ENCODE measurements at places on chromosomes 12 and 14.

- DNase-seq, result no peak
These were observed 90.8 kb downstream of the EPS8 start for GRCh38 chr12:15698377-15698871.

DNA sequence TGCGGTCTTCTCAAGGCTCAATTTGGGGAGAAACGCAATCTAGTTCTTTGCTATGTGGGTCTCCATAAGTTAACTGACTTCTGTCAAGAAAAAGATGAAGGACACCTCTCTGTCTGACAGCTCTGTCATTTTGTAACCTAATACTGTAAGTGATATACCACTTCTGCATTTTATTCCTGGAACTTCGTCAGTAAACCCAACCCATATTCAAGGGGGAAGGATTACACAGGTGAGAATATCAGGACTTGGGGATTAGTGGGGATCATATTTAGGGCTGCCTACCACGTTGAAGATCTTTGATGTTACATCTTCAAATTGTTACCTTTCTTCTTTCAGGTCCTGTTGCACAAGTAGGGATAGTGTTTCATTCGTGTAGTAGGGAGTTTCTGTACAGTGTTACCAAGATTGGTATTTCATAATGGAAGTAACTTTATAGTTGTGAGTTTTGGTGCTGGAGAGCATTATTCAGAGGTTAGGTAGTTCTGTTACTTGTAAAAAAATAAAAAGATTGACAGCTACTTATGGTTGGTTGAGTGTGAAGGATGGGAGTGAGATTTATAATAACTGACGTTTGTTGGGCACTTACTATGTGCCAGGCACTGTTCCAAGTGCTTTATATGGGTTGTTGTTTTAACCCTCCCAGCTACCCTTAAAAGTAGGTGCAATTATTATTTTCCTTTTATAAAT, 1.6 kb downstream of the TMEM260 start:
- no peak for DNase-seq

DNA sequence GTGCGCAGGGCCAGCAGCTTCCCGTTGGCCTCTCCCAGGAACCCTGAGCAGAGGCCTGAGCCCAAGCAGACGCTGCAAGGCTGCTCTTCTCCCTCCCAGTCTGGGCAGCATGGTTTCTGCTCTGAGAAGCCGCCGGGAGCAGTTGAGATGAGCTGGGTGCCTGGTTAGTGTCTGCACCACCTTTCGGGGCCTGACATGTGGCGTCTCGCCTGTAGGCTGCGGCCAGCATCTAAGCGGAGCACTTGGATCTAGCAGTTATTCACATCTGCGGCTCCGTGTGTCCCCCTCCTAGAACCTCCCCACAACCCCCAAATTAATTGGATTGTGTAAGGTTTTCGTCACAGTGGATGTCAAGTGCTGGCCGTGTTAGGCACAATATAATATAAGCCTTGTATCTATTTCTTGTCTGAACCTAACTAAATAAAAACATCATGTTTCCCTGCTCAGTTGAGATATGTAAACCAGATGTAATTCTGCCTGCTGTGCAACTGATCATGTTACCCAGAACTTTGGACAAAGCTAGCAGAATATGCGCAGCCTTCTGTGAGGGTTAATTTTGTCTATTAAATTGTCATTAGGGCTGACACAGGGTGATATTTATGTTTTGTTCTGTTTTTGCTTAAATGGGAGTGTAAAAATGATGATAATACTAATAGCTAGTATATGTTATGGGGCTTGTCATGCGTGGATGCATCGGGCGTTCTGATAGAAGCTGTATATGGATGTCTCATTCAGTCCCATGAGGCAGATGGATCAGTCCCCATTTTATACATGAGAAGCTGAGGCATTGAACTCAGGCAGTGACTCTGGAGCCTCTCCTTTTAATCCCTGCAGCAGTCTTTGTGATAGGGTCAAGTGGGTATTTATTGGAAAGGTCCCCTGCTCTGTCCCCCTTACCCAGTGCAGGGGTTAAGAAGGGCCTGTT, 45.8 kb downstream of the ELK3 start:
- peak; percentile 40 for DNase-seq

DNA sequence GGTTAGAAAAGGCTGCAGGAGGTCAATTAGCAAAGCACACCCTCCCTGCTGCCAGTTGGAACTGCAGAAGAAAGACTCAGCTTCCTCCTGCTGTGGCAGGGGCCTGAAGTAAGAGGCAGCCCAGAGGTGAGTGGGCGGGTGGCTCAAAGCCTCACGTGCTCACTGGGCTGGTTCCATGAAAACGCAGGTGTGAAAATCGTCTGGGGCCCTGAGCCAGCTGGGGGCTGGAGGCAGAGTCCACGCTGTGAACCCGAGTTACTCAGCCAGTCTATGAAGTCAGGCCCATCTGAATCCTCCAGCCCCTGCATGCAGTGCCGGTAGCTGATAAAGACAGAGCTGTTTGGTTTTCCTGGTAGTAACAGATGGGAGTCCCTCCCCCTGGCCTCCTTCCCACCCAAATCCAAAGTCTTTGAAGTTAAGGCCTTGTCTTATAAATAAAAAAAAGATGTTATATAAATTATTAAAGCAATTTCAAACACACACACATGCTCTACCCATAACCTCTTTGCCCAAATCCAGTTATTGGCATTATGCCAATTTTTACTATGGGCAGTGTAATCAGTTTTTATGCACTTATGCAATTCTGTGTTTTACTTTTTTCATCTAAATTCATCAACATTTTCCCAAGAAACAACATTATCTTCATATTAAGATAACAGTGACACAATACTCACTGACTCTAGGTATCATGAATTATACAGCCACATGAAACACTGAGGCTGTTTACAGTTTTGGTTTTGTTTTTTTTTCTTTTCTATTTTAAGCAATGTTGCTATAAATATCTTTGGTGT, 57.9 kb upstream of the PNMA1 start:
- DNase-seq, result no peak

DNA sequence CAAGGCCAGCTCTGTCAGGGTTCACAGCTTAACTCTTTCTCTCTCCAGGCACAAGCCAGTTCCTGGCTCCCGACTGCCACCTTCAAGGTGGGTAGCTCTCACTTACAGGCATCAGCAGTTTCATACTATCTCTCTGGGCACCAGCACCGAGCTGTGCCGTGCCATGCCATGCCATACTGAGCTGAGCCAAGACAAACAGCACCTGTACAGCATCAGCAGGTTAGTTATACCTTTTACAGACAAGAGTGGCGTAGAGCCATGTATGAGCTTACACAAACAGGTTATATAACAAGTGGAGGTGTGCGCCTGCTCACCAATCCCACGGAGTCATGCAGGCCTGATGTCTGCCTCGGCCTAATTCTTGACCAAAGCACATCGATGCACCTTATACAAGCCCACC, 1098.7 kb downstream of the AACS start:
- DNase-seq, result no peak

DNA sequence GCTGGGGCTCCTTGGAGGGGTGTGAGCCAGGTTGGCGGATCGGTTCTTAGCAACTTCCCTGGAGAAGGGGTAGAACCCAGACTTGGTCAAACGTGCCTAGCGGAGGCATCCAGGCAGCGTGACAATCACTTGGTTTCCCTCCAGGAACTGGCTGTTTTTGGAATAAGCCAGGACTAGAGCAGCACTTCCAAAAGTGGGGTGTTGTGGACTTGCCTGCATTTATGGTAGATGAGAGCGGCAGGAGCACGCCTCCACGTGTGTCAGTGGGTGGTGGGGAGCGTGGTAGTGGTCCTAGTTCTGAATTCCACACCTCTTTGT, 2.8 kb downstream of the PRMT8 start:
- no peak for DNase-seq

GRCh38 chr12:52585066-52585465, 11.4 kb upstream of the KRT74 start:
- DNase-seq, result no peak

DNA sequence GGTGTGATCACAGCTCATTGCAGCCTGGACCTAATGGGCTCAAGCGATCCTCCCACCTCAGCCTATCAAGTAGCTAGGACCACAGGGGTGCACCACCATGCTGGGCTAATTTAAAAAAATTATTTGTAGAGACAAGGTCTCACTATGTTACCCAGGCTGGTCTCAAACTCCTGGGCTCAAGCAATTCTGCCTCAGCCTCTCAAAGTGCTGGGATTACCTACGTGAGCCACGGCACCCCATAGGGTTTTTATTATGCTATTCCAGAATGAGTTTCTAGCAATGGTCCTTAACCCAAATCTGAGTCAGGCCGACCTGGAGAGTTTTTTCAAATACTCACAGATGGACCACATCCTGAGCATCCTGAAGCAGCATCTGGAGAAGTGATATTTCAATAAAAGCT, 159.8 kb downstream of the CPNE8 start:
- no peak for DNase-seq

DNA sequence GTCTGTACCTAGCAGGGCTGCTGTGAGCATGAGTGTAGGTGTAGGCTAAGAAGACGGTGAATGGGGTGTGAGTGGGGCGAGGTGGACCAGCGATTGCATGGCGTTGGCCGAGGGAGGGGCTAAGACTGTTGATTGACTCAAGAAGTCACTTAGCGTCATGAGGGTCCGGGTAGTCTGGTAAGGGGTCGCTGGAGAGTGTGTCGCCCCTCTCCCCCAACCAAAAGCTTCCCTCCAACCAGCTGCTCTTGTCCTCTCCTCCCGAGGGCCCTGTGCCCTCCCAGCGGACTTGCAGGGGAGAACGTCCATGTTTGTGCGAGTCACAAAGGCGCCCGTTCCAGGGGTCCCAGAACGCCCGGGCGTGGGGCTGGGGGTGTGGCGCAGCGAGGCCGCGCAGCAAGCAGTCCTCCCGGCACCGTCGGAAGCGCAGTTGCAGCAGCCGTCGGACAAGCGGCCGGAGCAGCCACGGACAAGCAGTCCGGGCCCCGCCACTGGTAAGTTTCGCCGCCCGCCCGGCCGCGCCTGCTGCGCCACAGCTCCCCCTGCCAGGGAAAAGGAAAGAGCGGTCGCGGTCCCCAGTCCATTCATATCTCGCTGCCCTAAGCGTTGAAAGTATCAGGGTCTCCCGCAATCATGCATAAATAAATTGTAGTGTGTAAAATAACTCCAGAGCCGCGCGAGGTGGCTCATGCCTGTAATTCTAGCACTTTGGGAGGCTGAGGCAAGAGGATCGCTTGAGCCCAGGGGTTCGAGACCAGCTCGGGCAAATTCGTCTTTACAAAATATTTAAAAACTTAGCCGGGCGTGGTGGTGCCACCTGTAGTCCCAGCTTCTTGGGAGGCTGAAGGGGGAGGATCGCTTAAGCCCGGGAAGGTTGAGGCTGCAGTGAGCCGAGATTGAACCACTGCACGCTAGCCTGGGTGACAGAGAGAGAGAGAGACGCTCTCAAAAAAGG, at the start of gene CCDC63:
Gene CCDC63 (plus strand): TSS at position 373 of the 952 bp plus-strand sequence. CDS start 5,968 bp downstream, outside the sequence.
- peak; percentile 32 for DNase-seq

GRCh38 chr14:52730709-52731111, 744 bp downstream of the STYX start:
- DNase-seq, result peak; percentile 7

GRCh38 chr14:64507376-64508156, 3.0 kb downstream of the ZBTB1 start:
- no peak for DNase-seq

DNA sequence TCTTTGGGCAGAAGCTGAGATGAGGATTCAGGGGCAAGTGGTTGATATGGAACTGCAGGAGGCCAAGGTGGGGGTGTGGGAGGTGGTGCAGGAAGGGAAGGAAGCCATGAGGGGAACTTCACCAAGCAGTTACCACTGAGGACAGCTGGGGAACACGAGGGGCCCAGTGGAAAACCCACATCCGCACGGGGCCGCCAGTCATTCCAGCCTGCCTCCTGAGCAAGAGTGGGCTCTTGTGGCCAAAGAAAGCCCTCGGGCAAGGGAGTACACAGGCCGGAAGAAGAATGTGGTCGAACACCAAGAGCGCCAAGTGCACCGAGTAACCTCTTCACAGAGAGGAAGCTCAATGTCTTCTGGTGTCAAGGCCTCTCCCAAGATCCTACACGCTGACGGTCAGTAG, 252.2 kb upstream of the FOXN3 start:
- no peak for DNase-seq

DNA sequence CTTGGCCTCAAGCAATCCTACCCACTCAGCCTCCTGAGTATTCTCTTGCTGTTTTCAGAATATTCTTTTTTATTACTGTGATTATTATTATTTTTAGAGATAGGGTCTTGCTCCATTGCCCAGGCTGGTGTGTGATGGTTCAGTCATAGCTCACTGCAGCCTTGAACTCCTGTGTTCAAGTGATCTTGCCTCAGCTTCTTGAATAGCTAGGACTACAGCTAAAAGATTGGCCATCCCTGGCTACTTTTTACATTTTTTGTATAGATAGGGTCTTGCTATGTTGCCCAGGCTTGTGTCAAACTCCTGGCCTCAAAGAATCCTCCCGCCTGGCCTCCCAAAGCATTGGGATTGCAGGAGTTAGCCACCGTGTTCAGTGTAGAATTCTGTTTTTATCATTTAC, 73.3 kb downstream of the ERC1 start:
- no peak for DNase-seq

- DNase-seq, result no peak
These were observed 56.1 kb downstream of the EPS8 start for GRCh38 chr12:15733136-15733535.

- no peak for DNase-seq
These were observed 27.8 kb downstream of the SNRNP35 start for GRCh38 chr12:123485756-123486155.

DNA sequence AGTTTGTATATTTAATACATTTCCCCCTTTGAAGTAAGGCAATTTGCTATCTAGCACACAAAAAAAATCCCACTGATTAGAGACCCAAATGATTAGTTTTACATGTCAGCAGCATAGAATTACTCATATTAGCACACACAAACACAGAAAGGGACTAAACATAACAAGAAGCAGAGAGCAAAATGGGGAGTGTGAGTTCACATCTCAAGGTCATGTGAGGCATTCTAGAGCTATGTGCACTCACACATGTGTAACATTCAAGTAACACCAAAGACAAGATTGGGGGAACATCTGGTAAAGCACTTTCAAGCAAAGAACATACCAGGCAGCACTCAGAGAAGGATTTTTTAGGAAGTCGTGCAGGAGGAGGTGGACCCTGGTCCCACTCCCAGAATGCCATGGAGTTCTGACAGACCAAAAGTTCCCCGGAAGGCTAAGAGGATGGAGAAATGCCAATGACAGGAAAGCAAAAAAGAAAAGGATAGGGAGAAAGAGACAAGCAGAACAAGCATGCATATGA, 105.8 kb upstream of the SINHCAF start:
- DNase-seq, result peak; percentile 27

DNA sequence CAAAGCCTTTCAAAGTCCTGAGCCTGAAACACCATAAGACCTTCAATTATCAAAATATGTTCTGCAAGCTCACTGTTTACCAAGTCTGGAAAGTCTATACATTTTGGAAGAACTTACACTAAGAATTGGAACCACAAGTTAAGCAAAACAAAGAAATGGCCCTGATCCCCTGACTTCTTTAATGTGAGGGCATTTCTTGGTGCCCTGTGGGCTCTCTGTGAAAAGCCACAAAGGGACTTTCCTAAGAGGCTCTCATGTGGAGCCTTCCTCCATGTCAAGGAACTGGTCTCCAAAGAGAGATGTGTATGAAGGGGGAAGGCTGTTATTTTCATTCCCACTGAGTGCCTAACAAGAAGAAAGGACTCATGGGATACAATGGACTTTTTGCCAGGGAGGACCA, 13.5 kb upstream of the MYH6 start:
- no peak for DNase-seq

- no peak for DNase-seq
These were observed 3.0 kb downstream of the PLEKHG6 start for GRCh38 chr12:6313326-6313940.
